NCI-H1417 treated with DMSO at 0.1 percent for 48 hours (cell line): ENCODE measurements at places on chromosomes 3 and 15.

- no peak for DNase-seq
Measured at GRCh38 chr15:72168131-72168807, 29.3 kb downstream of the GRAMD2A start.

GRCh38 chr3:157128771-157129681 lies 30.9 kb downstream of the CCNL1 start:
- DNase-seq: no peak

GRCh38 chr3:177676947-177677587 lies 479.8 kb upstream of the TBL1XR1 start:
- no peak for DNase-seq

DNA sequence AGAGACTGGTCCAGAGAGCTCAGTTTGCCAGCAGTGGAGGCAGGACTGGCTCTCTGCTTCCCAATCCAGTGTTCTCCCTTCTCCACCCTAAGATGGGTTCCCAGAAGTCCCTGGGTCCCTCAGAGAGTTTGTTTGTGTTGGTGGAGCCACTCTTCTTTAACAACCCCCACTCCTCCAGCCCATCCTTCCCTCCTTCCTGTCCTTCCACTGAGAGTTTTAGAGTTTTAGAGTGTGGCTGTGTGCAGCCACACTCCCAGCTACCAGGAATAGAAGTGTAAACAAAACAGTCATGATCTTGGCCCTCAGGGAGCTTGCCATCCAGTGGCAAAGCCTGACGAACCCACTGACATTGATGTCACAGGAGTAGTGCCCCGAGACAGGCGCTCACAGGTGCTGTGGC lies 12.5 kb upstream of the FBLN2 start:
- DNase-seq: no peak

GRCh38 chr3:171840811-171841619 lies 2.1 kb upstream of the TMEM212 start:
- no peak for DNase-seq

DNA sequence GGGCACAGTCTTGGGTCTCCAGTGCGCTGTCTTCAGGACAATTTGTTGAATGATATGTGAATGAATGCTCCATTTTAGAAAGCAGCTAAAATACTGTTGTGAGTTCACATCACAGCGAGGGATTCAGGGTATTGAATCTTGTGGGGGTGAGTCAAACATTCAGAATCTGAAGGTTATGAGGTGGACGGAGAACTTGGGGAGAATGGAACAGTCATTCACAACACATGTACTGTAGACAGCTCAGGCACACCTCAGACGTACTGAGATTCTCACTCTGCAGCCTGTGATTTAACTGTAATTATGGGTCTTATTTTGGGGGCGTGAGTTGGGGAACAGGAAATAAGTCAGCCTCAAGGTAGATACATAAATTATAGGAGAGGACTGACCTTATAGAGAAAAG lies 13.9 kb downstream of the CRYBG3 start:
- no peak for DNase-seq

DNA sequence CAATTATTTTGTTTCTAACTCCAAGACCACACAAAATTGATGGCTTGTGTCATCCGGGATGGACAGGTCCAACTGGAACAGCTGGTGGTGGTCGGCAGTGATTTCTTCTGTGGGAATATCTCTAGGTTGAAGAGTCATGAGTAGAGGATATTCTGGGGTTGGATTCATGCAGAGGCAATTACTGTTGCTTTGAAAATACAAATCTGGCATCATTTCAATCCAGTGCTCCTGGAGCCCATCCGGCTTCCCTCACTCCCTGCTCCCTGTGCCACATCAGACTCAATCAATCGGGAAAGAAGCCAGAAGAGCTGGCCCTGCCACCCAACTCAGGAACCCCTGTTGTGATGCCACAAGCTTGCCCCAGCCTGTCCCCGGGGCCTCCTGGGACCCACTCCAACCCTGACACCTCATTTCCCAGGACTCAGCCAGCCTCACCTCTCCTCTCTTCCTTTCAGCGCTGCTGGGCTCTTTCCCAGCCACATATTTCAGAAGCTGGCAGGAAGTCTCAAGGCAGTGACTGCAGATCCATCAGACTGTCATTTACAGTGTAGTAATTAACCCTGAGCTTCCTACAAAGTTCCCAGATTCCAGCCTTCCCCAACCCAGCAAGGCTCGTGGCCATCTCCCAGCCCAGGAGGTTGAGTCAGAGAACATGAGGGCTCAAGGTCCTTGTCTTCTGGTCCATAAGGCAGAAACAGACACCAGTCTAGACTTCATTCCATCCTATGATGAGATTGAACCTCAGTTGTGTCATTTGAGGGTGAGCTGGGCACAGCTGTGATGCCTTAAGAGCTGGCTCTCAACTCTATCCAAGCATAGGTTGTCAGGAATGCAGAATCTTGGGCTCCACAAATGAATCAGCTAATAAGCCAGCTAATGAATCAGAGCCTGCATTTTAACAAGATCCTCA lies 114.0 kb downstream of the FAM174B start:
- no peak for DNase-seq

DNA sequence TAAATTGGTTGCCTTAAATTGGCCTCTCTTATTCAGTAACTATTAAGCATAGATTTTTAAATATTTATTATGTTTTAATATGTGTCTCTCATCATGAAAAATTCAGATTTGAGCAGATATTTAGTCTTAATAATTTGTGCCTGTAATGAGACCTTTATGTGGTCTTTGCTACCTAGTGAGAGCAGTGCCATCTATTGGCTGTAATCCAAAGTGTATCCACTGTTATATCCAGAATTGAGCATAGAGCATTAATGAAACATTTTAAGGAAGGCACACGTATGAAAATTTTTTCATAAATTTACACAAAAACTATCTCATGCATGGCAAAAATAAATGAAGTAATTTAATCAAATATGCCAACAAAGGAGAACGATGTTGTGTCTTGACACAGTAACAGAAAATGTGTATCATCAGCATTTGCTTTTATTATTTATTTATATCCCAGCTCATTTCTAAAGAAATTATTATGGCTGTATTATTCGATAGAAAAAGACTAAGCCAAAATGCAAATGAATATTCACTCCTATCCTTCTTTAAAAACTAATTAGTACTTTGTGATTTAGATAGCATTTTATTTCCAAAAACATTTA lies 203.5 kb downstream of the RSRC1 start:
- DNase-seq: peak; percentile 14
